Ovary (tissue), 10 donors: ENCODE measurements at places on chromosomes 2 and 18. TPM values are rescaled to one million over a fixed set of nuclear protein-coding genes. Genes with fewer than 3 reads are reported as not detected.

The CHRNG gene
- not detected for total RNA-seq

The ZNF397 gene
- 25.7 TPM for total RNA-seq

The AKAIN1 gene
- total RNA-seq = not detected

The NOSTRIN gene
- total RNA-seq = 10.0 TPM

The IL1A gene
- not detected for total RNA-seq

The REG3A gene
- total RNA-seq = not detected

The RAD51AP2 gene
- total RNA-seq = 0.05 TPM

The ROCK1 gene
- total RNA-seq = 43.0 TPM

The NCKAP5 gene
- 2.7 TPM for total RNA-seq

The POMC gene
- 3.0 TPM for total RNA-seq

The CHRND gene
- 0.28 TPM for total RNA-seq

The MC5R gene
- not detected for total RNA-seq

The GKN1 gene
- not detected for total RNA-seq

The SFT2D3 gene
- total RNA-seq = 7.8 TPM

The MLPH gene
- total RNA-seq = 18.5 TPM

The CROCC2 gene
- 6.1 TPM for total RNA-seq

The CHST9 gene
- total RNA-seq = 0.12 TPM

The GALNT13 gene
- 1.6 TPM for total RNA-seq

The SPAST gene
- total RNA-seq = 21.2 TPM

The CBLN2 gene
- not detected for total RNA-seq

The STPG4 gene
- total RNA-seq = not detected

The LHCGR gene
- total RNA-seq = 1.7 TPM

The DGUOK gene
- total RNA-seq = 45.8 TPM

The OSR1 gene
- 8.0 TPM for total RNA-seq
